ENCODE measurements at places on chromosomes 5 and 9. TPM values are rescaled to one million over a fixed set of nuclear protein-coding genes. Genes with fewer than 3 reads are reported as not detected.

GRCh38 chr9:68871236-68871635, 142.7 kb downstream of the PRKACG start:
- no peak for DNase-seq

DNA sequence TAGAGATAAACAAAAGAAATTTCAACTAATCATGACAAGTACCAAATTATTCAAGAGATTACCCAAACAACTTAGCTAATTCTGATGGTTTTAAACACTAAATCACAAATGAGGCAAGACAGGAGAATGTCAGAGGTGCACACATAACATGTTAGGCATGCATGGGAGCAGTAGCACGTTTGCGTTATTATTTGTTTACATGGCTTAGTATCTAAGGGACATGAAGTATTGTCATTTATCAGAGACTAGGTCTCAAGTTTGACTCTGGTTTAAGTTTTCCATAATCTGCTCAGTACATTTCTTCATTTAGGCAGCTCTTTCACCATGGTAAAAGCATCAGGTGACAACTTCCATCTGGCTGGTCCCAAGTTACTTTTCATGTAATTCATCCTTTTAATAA, 244.1 kb upstream of the TNC start:
- no peak for DNase-seq

- no peak for DNase-seq
Measured at GRCh38 chr5:165224366-165225045, 1719.1 kb downstream of the MAT2B start.

- no peak for DNase-seq
Measured at GRCh38 chr9:133844881-133845410, 106.8 kb upstream of the SARDH start.

GRCh38 chr9:72355153-72355552, 9.9 kb downstream of the ZFAND5 start:
- no peak for DNase-seq

DNA sequence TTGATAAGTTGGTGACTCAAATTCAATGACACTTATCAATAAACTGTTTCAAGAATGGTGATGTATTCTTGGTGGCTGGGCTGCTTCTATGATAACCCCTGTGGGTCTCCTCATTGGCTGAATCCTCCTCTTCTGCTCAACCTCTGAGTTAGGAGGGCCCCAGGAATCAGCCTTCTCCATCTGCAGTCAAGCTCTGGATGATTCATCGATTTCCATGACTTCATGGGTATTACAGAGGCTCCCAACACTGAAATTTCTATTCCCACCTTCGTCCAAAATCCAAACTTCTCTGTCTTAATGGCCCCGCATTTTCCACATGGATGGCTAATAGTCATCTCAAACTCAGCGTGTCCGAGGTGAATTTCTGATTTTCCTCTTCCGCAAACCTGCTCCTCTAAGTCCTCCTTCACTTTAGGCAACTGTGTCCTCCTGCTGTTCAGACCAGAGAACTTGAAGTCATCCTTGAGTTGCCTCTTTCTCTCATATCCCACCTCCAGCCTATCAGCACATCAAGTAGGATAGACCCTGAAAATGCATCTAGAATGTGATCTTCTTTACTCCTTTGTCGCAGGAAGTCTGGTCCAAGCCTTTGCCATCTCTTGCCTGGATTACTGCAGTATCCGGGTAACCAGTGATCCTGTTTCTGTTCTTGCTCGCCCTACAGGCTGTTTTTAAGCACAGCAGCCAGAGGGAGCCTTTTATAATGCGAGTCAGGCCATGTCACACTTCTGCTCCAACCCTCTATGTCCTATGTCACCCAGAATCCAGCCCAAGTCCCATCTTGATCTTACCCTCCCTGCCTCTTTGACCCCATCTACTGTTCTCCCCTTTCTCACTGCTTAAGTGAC, 41.4 kb upstream of the IL7R start:
- DNase-seq = peak; percentile 62

- DNase-seq = no peak
Measured at GRCh38 chr5:72079288-72079687, 28.0 kb upstream of the MAP1B start.

GRCh38 chr5:1536322-1536845, 12.6 kb upstream of the LPCAT1 start:
- DNase-seq = peak; percentile 70

GRCh38 chr5:18375641-18376040, 741.4 kb downstream of the TAF11L14 start:
- DNase-seq = no peak

DNA sequence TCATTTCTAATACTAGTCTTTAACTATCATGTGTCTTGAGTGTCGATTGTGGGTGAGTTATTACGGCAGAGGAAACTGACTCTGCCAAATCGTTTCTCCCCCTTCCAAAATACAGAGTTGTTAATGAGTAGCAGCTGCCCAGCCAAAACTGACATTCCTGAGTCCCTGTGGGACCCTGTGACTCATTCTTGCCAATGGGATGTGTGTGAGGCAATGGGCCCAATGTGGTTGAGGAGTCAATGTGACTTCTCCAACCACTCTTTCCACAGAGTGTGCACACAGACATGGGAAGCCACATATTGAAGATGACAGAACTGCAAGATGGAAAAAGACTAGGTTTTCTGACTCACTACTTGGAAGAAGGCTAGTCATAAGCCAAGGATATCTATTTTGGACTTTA, 434.7 kb downstream of the DTWD2 start:
- DNase-seq = no peak

- DNase-seq = no peak
Measured at GRCh38 chr5:157734436-157734835, 3.2 kb downstream of the THG1L start.

Gene PRELID2
- total RNA-seq = 1.6 TPM

Gene TOPORS
- 15.1 TPM for total RNA-seq

Gene AFAP1L1
- total RNA-seq = not detected

Gene SMARCA2
- 264 TPM for total RNA-seq
